ENCODE measurements at places on chromosomes 7 and 10.
A peak's percentile ranks its signal among the peaks of the same experiment; 100 is the strongest.

DNA sequence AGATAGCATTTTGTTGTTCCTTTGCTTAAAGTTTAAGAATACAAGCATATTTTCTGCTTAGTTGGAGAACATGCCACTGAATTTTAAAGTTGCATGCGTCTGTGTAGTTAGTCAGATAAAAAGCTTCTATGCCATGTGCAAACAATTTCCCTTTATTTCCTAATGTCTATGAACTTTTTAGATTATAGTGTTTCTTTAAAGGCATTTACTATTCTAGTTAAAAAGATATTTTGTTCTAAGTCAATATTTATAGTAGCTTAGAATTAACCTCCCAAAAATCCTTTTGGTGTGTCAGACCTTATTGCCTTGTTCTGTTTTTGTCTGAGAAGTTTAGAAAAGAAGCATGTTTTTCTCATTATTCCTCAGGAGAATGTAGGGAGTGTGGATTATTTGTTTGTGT lies 99.0 kb upstream of the GATA3 start:
- DNase-seq: no peak

GRCh38 chr7:33719059-33719581 lies 186.2 kb upstream of the BMPER start:
- DNase-seq: no peak

GRCh38 chr7:150871601-150872000 lies 19.3 kb downstream of the AOC1 start:
- no peak for DNase-seq

DNA sequence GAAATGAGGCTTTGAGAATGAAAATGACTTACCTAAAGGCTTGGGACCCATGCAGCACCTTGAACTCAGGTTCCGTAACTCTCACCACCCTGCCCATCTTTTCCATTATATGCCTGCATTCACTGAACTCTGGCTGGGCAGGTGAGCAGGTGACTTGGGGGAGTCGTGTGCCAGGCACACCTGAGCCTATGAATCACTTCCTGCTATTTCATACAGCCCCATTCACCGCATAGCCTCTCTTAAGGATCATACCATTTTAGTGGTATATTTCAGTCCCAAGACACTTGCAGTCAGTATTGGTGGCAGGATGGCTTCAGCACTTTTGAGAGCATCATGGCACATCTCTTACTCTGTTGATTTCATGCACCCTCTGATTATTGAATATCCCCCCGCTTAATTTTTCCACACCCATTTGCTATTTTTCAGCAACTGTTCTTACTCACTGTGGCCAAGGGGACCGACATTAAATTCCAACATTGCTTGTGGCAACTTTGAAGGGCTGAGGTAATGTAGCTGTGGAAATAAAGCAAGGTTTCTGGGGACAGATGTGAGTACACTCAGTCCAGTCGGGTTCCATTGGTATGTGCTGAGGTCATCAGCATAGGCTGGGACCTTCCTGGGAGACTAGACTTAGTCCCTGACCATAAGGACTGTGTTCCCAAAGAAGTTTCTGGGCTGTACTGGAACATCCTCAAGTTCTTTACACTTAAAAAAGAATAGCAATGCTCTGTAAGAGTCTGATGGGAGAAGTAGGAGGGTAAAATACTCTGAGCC lies 39.8 kb upstream of the ZNF438 start:
- no peak for DNase-seq

DNA sequence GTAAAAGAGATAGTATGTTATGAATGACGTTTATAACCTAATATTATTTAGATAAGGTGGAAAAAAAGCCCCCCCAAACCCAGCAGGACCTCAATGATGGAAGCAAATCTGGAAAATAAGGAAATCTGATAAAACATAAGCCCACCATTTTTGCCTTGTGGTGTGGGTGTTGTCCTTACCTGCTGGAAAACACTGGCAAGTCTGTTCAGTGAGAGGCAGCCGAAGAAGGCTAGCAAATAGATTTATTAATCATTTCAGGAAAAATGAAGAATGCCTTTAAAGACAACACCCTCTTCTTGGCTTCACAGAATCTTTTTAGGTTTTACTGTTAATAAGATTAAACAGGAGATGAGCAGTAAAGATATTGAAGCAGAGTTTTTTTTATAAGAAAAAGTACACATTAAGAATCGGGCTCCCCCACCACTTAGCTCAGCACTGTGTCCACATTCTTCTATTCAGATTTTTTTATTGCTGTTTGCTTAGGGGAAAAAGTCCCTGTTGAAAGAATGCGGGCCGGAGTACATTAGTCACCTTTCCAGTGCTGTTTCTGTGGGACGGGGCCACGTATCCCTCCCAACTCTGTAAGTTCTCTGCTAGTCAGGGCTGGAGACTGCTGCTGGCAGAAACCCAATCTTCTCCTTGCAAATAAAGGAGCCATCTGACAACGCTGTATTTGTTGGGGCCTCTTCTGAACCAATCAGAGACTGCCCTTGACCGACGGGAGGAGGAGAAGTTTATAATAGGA lies 104.1 kb downstream of the EVX1 start:
- no peak for DNase-seq

DNA sequence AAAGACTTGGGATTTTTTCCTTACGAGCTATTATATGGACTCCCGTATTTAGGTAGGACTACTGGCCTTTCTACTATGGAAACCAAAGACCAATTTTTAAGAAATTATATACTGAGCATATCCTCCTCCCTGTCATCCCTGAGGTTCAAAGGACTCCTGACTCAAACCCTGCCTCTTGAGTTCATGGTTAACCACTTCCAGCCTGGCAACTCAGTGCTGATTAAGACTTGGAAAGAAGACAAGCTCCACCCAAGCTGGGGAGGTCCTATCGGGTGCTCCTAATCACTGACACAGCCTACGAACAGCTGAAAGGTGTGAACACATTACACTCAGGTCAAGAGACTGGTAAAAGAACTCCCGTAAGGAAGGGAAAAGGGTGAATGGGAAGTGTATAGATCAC lies 66.8 kb downstream of the LYZL2 start:
- peak; percentile 51 for DNase-seq
